Esophagus squamous epithelium (tissue), 5 donors: ENCODE measurements at places on chromosomes 7 and 10. TPM values are rescaled to one million over a fixed set of nuclear protein-coding genes. Genes with fewer than 3 reads are reported as not detected.

DNA sequence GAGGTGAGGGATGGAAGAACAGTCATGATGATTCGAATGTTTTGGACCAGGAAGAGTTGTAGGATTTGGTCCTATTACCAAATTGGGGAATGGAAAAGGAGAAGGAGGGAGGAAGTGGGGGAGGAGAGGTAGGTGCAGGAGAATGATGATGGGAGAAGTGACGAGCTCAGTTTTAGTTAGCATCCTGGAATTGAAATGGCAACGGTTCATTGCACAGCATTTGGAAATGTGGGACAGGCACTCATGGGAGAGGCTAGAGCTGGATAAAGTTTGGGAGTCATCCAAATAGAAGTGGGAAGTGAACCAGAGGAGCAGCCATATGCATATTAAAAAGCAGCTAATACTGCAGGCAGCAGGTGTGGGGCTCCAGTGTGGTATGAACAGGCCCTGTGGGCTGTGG is 253.6 kb downstream of the SORCS3 start:
- H3K27ac ChIP-seq = no peak overlapping the region
- H3K27me3 ChIP-seq = no peaks in the 10 kb centered on the region
- H3K4me3 ChIP-seq = no peak overlapping the region
- no peaks in the 10 kb centered on the region for H3K4me1 ChIP-seq
- no peak for DNase-seq

DNA sequence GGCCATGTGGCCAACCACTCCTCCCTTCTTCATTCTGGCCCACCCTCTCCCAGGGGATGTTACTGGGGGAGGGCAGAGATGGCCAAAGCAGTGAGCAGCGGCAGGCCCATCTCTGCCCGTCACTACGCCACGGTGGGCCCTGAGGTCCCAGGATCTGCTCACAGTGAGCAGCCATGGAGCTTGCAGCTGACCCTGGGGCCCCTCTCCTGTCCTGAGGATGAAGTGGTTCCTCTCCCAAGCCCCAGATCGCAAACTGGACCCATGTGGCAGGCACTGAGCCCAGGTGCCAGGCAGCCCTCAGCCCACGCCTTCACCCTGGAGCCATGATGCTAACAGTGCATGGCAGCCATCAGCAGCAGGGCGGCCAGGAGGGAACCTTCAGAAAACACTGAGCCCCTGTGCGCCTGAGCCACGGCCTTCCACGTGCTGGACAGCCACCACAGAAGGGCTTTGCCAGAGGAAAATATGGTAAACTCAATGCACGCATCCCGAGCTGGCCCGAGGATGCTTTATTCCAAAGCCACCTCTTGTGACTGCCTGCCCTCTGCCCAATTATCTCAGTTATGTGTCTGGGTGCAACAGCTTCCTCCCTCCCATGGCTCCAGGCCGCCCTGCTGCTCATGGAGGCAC is 485.7 kb downstream of the PTPRN2 start:
- H3K4me1 ChIP-seq = no peaks in the 10 kb centered on the region
- no peak for DNase-seq

DNA sequence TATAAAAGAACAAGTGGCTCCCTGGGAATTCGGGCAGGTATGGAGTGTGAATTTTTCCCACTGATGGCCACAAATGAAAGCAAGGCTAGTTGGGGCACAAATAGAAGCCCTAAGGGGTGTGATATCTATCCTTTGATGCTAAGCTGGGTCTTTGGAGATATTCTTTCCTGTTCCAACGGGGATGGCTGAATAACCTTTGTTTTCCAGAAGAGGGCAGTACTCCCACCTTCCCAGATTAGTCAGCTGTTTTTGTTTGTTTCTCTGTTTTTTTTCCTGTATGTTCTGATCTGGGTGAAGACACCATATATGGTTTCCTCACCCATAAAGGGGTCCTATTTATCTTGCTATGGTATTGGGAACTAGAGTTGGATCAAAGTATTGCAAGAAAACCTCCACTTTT is 947.7 kb upstream of the SORCS1 start:
- H3K4me1 ChIP-seq = no peaks in the 10 kb centered on the region
- no peak overlapping the region for H3K27ac ChIP-seq
- no peak overlapping the region for H3K4me3 ChIP-seq
- no peak for DNase-seq
- no peaks in the 10 kb centered on the region for H3K36me3 ChIP-seq
- no peaks in the 10 kb centered on the region for H3K27me3 ChIP-seq

The FAM237B gene
- total RNA-seq = not detected

DNA sequence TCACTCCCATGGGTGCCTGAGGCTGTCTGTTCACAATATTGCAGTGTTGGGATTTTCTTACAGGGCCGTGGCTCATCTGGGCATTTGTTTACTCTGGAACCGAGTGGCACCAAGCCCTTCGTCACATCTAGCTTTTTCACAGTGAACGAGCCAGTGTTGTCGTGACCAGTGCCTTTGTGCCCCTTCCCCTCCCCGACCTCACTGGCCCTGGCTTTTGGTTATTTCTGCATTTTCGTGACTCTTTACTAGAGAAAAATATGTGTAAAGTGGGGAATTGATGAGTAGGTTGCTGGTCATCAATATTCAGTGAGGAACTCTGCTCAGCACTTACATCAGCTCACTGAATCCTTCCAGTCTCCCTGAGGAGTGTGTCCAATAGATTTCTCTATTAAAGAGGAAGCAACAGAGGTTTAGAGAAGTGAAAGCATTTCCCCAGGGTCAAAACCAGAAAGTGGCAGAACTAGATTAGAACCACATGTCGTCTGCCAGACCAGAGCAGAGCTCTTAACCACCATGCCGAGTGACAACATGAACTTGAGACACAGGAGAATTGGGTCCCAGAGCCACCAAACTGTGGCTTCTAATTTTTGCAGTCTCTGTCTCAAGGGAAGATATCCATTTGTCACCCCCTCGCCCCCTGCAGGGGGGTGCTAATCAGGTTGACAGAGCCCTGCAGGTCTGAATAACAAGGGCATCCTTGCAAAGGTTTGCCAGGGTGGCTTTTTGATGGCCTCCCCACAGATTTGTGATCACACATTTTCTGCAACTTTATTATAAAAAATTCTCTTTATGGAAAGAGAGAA is 125.3 kb downstream of the CHN2 start:
- H3K27me3 ChIP-seq = no peaks in the 10 kb centered on the region
- H3K4me3 ChIP-seq = no peak overlapping the region
- no peak overlapping the region for H3K27ac ChIP-seq
- no peak for DNase-seq
- H3K36me3 ChIP-seq = no peaks in the 10 kb centered on the region

GRCh38 chr10:123906884-123907652 is 15.5 kb upstream of the CPXM2 start:
- no peak for DNase-seq
- H3K27me3 ChIP-seq = no peaks in the 10 kb centered on the region
- H3K36me3 ChIP-seq = no peaks in the 10 kb centered on the region
- peaks cover 19% of the 10 kb centered on the region for H3K4me1 ChIP-seq
- H3K4me3 ChIP-seq = no peak overlapping the region

The HHEX gene
- 1.6 TPM for total RNA-seq

DNA sequence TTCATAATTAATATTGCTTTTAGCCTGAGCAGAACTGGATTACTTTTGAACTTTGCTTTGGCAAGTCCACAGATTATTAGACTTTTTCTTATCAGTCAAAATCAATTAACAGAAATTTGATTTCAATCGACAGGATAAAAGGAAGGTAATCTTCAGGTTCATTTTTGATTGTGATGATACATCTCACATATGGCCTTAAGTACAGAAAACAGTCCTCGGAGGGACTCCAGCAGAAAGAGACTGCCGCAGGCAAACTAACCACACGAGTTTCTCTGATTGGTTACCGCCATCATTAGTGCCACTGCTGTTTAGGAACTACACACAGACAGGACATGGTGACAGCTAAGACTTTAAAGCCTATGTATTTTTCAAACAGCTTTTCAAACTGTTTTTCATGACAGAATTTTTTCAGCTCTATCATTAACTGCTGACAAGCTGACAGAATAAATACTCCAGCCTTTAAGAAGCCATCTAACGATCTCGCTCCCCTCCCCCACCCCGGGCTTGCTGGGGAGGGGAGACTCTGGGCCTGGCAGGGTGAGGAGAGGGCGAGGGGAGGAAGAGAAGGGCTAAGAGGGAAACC is 668.2 kb downstream of the KCNMA1 start:
- H3K36me3 ChIP-seq = no peaks in the 10 kb centered on the region
- no peaks in the 10 kb centered on the region for H3K4me1 ChIP-seq
- H3K27me3 ChIP-seq = no peaks in the 10 kb centered on the region
- H3K27ac ChIP-seq = no peak overlapping the region

The LAMB1 gene
- total RNA-seq = 101 TPM

DNA sequence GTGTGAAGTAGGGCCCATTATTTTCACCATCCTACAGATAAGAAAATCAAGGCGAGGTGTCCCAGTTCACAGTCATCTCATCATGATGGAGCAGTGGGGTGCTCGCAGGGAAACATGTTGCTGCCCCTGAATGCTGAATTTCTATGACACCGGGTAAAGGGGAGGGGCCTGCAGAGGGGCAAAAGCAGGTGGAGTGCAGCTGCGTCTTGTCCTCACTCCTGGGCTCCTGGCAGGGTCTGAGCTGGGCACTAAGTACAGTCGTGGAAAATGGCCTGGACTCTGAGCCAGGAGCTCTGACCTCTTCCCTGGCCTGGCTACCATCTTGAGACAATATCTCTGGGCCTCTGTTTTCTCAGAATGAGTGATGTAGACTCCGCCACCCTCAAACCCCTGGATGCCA is 253.1 kb upstream of the PITRM1 start:
- H3K4me1 ChIP-seq = peaks cover 28% of the 10 kb centered on the region
- no peak for DNase-seq
- H3K36me3 ChIP-seq = no peaks in the 10 kb centered on the region
- peak overlapping the region; percentile 45 for H3K27ac ChIP-seq
- no peaks in the 10 kb centered on the region for H3K27me3 ChIP-seq

GRCh38 chr7:50731703-50732582 is 50.8 kb downstream of the GRB10 start:
- no peaks in the 10 kb centered on the region for H3K27me3 ChIP-seq
- H3K4me3 ChIP-seq = no peak overlapping the region
- no peak for DNase-seq

- H3K4me1 ChIP-seq = no peaks in the 10 kb centered on the region
- H3K36me3 ChIP-seq = no peaks in the 10 kb centered on the region
- H3K4me3 ChIP-seq = no peak overlapping the region
- no peaks in the 10 kb centered on the region for H3K27me3 ChIP-seq
Measured at GRCh38 chr10:76403912-76404311, 972.5 kb downstream of the LRMDA start.

The CYP3A7 gene
- not detected for total RNA-seq

The EIF5AL1 gene
- total RNA-seq = 0.45 TPM

The CRHR2 gene
- not detected for total RNA-seq

DNA sequence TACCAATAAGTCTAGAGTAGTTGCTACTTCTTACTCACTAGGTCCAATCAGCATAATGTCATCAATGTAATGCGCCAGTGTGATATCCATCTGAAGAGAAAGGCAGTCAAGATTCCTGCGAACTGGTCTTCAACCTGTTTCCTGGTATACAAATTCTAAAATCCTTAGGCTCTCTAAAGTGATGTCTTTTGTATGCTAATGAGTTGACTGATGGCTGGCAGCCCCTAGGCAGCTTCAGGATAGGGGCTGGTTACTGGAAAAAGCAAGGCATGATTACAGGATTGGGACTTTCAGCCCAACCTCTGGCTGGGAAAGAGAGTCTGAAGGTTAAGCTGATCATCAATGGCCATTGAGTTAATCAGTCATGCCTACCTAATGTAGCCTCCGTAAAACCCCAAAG is 250.2 kb upstream of the PTER start:
- DNase-seq = no peak
- no peak overlapping the region for H3K4me3 ChIP-seq
- no peaks in the 10 kb centered on the region for H3K36me3 ChIP-seq
- no peak overlapping the region for H3K27ac ChIP-seq

The MYO3A gene
- 0.35 TPM for total RNA-seq

The PHYHIPL gene
- total RNA-seq = 0.19 TPM
